Kasumi-1 (cell line): ENCODE measurements at places on chromosomes 13 and 19.
A peak's percentile ranks its signal among the peaks of the same experiment; 100 is the strongest.

GRCh38 chr13:39483326-39483725 lies 119.7 kb downstream of the LHFPL6 start:
- no peak for DNase-seq

GRCh38 chr13:86399572-86399971 lies 600.4 kb upstream of the SLITRK6 start:
- DNase-seq: no peak

GRCh38 chr13:48626077-48626449 lies 27.7 kb upstream of the CYSLTR2 start:
- no peak for DNase-seq

- no peak for DNase-seq
These were observed 869.4 kb downstream of the PCDH17 start for GRCh38 chr13:58500938-58501337.

GRCh38 chr13:50080911-50081678 lies 65.9 kb downstream of the KCNRG start:
- DNase-seq: peak; percentile 69

DNA sequence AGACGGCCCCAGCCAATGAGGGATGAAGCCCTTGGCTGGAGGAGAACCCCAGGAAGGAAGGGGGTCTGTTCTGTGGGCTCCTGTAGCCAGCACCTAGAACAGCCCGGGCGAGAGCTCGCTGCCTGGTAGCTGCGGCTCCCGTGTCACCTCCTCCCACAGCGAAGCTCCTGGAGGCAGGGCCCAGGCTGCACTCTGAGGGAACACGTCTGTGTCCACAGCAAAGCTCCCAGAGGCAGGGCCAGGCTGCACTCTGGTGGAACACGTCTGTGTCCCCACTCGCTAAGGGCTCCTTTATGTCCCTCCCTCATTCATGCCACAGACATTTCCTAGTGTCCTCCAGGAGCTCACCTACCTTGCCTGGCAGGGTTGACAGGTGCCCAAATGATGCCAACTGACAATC lies 8.4 kb downstream of the TRAPPC6A start:
- DNase-seq: no peak

DNA sequence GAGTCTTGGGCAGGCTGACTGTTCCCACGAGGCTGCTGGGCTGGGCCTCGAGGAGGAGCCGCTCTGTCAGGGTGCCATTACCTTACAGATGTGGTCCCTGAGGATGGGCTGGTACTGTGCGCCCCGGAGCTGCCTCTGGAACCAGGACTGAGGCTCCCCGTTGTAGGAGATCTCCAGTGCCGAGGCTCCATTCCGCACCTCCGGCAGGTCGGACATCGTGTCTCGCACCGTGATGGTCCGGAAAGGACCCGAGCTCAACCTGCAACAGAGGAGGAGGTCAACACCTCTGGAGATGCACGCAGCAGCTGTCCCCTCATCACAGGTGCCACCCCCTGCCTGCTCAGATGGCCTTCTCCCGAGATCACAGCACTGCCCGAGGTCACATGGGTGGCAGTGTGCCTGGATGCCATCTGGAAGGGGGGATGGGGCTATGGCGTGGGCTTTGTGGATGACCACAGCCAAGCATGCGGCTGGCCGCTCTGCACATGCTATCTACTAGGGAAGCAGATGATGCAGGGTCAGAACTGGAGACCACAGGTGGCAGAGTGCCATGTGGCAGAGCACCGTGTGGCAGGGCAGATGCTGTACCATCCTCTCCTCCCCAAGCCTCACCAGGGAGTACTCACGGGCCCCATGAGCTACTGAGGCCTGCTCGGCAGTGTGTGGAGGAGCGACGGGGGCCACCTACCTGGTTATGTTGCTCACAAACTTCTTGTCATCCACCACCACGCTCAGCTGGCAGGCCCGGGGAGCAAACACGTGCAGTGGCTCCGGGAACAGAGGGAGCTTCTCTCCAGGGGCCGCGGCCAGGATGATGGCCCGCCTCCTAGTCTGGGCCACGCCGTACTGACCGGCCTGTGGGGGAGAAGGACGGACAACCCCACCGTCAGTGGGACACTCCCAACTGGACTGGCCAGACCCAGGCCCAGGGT lies 18.3 kb upstream of the EIF3G start:
- no peak for DNase-seq

- DNase-seq: no peak
These were observed 41.2 kb upstream of the ZNF835 start for GRCh38 chr19:56712611-56713276.

- no peak for DNase-seq
These were observed 10.5 kb downstream of the ZIC2 start for GRCh38 chr13:99991828-99992775.

GRCh38 chr13:109646423-109646822 lies 140.0 kb downstream of the IRS2 start:
- DNase-seq: no peak

DNA sequence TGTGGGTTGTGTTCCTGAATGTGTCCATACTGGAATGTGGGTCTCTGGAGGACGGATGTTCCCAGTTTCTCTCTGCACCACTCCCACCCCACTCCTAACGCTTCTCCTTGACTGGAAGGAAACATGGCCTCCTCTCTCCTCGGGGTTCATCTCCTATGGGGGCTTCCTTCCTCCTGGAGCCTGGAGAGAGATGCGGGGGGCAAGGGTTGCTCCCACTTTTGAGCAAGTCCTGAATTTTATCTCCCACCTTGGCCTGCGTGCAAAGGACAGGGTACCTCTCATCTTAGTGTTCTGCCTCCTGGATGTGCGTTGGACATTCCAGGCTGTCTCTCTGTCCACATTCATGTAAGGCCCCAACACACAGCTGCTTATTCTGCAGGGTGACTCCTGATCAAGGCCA lies 52.5 kb upstream of the UQCRFS1 start:
- DNase-seq: no peak

- DNase-seq: no peak
These were observed 300.7 kb downstream of the DCT start for GRCh38 chr13:94178625-94179244.

GRCh38 chr19:33343859-33344572 lies 29.5 kb upstream of the CEBPG start:
- DNase-seq: no peak

DNA sequence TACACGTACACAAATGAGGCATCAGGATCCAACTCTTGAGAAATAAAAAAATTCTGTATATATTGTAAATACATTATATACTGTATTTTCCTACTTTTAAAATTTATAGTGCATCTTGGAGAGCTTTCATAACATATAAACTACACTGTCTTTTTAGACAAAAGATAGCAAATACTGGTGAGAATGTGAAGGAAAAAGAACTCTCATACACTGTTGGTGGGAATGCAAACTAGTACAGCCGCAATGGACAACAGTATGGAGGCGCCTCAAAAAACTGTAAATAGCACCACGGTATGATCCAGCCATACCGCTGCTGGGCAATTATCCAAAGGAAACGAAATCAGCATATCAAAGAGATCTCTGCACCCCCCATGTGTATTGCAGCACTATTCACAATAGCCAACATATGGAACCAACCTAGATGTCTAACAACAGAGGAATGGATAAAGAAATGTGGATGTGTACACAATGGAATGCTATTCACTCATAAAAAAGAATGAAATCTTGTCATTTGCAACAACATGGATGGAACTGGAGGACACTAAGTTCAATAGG lies 292.4 kb downstream of the EFNB2 start:
- no peak for DNase-seq

GRCh38 chr19:34232566-34233481 lies 21.5 kb upstream of the GARRE1 start:
- peak; percentile 58 for DNase-seq

- DNase-seq: no peak
These were observed 56.8 kb downstream of the DOCK9 start for GRCh38 chr13:98921015-98921580.

DNA sequence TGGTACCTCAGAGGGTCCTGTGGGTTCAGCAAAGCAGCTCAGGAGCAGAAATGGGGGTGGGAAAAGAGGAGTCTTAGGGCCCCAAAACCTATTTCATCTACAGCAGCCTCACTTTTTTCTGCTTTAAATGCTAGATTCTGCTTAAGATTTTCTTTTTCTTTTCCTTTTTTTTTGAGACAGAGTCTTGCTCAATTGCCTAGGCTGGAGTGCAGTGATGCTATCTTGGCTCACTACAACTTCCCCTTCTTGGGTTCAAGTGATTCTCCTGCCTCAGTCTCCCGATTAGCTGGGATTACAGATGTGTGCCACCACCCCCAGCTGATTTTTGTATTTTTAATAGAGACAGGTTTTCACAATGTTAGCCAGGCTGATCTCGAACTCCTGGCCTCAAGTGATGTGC lies 30.7 kb upstream of the WDFY2 start:
- DNase-seq: no peak

- DNase-seq: peak; percentile 90
These were observed 10.7 kb downstream of the SPACA6 start for GRCh38 chr19:51703575-51704515.
